Sigmoid colon (tissue), 7 donors: ENCODE measurements at places on chromosomes 13 and 19. TPM values are rescaled to one million over a fixed set of nuclear protein-coding genes. Genes with fewer than 3 reads are reported as not detected.

DNA sequence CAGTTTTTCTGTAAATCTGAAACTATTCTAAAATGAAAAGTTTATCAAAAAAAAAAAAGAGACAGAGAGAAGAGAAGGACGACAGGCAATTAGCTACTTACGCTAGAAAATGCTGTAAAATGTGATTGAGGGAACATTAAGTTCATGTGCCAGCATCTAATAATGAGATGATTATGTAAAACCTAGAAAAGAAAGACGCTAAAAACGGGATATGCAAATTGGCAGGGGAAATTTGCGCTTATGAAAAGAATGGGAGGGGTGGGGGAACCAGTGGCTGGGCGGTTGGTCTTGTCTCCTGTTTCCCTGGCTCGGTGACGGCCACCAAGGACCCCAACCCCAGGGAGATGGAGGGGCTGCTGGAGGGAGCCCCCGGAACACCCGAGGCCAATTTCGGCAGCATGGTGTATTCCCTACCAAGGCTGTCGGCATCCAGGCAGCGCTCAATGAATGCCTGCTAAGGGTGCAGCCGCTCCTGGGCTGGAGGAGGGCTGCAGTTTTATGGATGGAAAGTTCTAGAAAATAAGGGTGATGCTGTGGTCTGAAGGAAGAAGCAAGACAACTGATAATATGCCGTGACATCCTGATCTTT lies 34.2 kb downstream of the GNG7 start:
- DNase-seq: no peak

GRCh38 chr13:63110466-63110865 lies 1694.8 kb upstream of the PCDH20 start:
- no peak for DNase-seq

The CEBPA gene
- total RNA-seq: 16.1 TPM

- no peak for DNase-seq
Measured at GRCh38 chr19:53992211-53992610, 774 bp downstream of the CACNG6 start.

GRCh38 chr13:105625691-105626090 lies 909.8 kb downstream of the EFNB2 start:
- DNase-seq: no peak

DNA sequence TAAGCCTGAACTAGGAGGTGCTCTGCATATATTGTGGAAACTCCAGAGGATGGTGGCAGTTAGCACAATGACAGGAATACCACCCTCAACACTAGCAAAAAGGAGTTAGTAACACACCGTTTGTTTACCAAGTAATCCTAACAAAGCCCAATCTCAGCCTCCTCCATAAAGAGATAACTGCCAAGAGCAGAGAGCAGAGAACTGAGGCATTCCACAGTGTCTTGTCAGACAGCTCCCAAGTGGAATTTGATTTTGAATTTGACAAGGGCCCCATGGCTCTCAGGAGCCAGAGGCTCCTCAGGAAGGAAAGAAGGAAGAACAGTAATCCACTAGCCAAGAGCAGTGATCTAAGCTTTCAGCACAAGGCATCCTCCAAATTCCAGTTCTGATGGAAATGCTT lies 298.6 kb downstream of the DCLK1 start:
- no peak for DNase-seq
